ENCODE measurements at places on chromosomes 11 and 22.
A peak's percentile ranks its signal among the peaks of the same experiment; 100 is the strongest.

DNA sequence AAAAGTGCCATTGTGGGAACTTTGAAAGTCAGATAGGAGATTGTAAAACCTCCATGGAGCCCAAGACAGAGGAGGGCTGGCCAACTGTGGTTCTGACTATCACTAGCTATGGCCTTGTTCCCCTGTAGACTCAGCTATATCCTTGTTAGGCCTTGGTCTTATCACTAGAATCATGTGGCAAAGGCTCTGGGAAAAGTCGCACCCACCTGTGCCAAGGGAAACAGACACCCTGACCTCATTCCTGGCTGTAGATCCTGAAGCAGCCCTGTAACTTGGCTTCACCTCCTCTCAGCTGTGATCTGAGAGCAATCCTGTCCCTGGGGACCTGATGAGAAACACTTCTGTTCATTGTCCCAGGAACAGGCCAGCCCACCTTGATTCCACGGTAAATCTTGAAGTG is 566.2 kb downstream of the TMEM135 start:
- no peak for DNase-seq

DNA sequence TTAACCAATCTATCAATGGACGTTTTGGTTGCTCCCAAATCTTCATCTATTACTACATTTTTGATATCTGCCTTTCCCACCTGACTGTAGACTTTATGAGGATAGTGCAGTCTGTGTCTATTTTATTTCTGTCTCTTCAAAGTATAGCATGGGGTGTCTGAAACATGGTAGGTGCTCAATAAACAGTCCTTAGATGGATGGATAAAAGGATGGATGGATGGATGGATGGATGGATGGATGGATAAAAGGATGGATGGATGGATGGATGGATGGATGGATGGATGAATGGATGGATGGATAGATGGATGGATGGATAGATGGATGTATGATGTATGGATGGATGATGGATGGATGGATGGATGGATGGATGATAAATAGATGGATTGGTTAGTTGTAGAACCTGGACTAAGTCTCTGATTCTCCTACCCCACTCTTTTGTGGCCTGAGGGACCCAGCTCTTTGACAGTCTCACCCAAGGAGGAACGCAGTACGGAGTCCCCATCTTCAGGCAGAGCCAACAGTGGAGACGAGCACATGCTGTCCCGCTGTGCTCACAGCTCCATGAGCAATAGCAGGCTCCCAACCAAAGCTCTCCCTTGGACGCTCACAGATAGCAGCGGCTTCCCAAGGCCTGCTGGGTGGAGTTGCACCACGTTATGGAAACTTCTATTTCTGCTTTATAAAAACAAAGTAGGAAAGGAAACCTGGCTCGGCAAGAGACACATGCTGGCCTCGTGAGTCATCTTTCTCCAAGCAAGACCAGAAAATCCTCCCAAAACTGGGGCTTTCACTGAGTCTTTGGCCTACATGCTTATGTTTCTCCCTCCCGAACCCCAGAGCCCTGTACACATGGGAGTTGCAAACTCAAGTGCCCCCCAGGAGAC is 448.0 kb downstream of the MIAT start:
- DNase-seq = no peak

DNA sequence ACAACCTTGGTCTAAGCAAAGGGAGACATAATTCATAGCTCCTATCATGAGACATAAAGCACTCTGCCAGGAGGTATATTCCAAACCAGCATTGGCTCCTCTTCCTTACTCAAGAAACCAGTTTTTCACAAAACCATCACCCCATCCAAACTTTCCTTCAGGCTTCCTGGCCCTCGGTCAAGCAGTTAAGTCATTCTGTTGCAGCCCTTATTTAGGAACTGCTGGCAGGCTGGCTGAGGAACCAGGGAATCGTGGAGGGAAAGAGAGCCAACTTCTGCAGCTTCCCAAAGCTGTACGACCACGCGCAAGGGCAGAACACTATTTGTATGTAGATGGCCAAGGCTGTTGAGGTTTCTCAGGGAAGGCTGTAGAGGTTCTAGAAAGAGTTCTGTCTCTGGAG is 680 bp downstream of the IFT46 start:
- no peak for DNase-seq

DNA sequence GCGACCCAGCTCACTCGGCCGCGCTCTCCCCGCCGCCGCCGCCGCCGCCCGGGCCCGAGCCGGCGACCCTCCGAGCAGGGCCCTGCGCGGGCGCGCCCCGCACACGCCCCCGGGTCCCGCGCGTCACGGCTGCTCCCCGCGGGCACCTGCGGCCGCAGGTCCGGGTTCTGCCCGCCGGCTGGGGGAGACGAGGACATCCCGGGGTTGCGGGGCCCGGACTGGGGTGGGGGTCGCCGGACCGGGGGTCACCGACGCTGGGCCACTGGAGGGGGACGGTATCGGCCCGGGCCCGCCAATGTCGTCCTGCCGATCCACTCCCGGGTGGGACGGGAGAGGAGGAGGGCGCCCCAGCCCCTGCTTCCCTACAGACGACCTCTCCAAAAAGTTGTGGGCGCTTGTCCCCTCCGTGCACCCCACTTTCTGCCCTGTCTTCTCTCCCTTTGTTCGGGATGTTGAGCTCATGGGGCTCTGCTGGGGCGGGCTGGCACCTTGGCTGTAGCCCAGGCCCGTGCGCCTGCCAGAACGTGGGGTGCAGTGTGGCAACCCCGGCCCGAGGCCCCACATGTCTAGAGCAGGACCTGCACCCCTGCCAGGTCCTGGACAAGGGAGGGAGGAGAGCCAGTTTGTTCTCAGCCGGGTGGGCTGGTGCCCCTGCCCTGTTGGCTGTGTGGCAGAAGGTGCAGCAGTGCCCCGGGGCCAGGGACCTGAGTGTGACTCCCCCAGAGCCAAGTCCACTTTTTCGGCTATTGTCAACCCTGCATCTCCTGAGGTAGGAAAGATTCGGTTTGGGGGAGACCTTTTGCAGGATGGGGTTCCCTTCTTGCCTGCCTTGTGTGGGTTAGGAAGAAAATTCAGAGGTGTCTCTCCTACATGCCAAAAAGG is 40.2 kb upstream of the CELSR1 start:
- DNase-seq = peak; percentile 54

DNA sequence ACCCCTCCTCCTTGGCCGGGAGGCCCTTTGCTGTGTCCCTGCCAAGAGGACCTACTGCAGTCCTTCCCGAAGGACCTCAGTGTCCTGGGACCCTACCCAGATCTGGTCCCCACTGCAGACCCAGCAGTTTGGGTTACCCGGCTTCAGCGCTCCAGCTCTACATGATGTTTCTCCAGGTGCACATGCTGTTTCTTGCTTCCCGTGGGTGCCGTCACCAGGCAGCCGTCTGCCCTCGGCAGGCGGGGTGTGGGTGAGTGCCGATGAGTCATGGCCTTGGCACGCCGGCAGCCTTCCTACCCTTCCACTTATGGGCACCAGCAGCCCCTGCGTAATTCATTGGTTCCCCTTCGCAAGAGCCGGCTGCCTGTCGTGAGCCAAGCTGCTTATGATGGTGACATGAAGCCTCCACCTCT is 101.8 kb downstream of the BCR start:
- DNase-seq = no peak

- DNase-seq = no peak
These were observed 22.5 kb upstream of the APOL5 start for GRCh38 chr22:35695202-35695601.

Data from small intestine (tissue), 16 donors.